ENCODE measurements at places on chromosomes 4 and X.

DNA sequence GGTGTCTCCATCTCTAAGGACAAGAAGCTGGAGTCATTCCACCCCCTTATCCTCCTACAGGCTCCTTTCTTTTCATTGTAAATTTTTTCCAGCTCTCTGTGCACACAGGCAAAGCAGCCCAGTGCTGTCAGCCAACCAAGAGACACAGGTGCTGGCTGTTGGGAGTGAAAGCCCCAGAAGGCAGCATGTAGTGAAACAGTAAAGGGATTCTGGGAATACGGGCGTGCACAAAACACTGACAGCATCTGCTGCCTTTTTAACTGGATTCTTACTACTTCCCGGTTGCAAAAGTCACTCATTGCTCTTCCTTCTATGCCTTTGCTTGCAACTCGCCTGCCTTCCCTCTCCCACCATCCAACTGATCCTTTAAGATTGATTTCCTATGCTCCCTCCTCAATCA lies 208.6 kb upstream of the PRPS2 start:
- no peak for DNase-seq

DNA sequence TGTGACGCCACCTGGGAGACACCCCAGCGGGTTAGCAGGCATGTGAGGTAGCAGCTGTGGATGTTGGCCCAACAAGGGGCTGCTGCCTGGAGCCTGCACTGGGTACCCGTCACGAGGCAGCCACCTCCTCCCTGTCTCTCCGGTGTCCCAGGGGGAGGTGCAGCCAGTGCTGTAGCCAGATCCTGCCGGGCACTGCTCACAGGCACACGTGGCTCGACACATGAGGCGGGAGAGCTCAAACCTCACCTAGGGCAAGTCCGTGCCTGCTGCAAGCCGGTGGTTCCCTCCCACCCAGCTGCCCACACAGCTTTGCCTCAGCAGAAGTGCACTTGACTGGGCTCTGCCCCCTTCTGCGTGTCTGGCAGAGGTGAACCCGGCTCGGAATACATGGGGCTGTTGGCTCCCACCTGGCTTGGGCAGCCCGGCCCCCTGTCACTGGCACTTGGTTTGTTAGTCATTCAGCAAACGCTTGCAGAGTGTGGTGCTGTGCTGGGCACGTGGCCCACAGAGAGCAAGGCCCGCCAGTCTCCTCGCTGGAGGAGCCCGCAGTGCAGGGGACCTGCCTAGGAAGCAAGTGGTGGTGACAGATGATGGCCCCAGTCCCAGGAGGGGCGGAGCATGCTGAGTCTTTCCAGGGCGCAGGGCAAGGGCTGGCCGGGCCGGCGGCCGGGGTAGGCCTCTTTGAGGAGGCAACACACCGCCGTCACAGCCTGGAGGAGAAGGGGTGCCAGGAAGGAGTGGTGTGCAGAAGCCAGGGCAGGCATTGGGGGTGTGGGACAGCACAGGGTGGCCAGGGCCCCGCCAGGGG lies 10.1 kb upstream of the SH3TC1 start:
- DNase-seq, result peak; percentile 37

GRCh38 chr4:2285613-2286381 lies 23.9 kb upstream of the MXD4 start:
- DNase-seq, result no peak

DNA sequence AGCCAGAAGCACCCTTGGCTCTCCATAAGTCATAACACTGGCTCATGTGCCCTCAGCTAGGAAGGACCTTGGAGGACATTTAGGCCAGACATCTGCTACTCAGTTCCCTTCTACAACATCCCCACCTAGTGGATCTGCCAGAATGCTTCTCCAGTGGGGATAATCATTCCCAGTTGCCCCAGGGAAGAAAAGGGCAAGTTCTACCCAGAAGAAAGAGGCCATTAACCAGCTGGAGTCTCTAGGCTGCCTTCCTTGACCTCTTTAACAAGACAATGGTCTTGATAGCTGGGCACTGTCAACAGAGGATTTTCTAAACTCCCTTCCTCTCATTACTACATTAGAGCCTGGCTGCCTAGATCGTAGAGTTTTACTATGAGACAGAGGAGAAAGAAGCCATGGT lies 42.0 kb downstream of the LGI2 start:
- DNase-seq, result peak; percentile 48

- peak; percentile 29 for DNase-seq
These were observed 29.8 kb upstream of the SLC7A3 start for GRCh38 chrX:70960730-70961129.

DNA sequence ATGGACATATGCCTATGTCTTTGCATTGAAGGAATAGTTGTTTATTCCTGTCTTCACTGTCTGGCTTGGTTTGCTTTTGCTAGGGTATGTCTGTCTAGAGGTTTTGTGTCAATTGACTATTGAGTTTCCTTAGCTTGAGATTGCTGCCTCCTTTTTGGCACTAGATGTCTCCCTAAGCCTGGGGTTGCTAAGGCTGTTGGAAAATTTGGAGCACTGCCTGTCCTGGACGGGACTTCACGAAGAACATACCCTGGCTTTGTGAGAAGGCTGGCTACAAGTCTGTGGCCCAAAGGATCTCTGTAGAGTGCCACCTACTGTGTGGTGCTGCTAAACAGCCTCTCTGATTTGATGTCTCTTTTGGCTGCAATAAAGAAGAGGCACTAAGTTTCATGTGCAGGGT lies 183.8 kb upstream of the NUDT10 start:
- DNase-seq, result no peak

- DNase-seq, result no peak
These were observed 45.7 kb downstream of the GPAT3 start for GRCh38 chr4:83581411-83582288.

DNA sequence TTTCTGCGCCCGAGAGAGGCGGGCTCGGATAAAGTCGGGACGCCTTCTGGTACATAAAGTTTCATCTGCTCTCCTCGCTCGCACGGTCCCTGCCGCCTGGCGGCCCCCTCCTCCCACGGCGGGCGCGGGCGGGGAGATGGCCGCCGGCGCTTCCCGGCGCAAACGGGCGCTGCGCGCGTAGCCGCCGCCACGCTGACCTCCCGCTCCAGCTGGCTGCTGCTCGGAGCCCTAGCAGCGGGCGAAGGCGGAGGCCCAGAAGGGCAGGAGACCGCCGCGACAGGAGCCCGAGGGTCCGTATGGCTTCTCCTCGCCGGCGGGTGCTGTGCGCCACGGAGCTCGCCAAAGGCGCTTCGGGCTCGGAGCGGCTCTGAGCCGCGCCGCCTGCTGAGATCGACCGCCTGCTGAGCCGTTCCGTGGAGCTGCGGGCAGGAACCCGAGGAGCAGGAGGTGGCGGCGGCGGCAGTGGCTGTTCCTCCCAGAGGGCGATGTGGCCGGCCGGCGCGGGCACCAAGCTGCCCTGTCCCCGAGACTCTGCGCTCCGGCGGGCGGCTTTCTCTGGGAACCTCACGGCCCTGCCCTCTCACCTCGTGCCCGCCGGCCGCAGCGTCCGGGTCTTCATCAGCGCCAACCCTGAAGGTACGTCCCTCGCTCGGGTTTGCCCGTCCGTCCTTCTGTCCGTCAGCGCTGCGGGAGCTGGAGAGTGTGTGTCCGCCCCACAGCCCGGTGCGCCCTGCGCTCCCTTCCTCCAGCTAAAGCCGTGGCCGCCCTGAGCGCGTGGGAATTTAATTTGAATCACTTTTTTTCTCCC lies at the start of gene NWD2:
NWD2 (plus strand) TSS at position 161 of the 808 bp plus-strand sequence; CDS start at position 486, 325 bp downstream.
- DNase-seq, result no peak

DNA sequence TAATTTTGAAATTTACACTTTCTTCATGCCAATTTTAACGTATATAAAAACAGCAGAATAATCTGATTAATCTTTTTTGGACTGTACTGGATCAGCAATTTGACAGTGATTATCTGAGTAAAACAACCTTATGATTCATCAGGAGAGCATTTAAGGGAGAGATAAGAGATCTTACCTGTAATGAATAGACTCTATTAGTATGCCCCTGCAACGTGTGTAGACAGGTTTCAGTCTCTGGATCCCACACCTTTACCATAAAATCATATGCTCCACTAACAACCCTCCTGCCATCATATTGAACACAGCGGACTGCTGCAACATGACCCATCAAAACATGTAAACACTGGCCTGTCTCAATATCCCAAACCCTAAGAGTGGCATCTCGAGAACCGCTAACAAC lies 210.1 kb downstream of the FBXW7 start:
- no peak for DNase-seq

- no peak for DNase-seq
These were observed 353.8 kb downstream of the NAP1L3 start for GRCh38 chrX:93319609-93320008.

DNA sequence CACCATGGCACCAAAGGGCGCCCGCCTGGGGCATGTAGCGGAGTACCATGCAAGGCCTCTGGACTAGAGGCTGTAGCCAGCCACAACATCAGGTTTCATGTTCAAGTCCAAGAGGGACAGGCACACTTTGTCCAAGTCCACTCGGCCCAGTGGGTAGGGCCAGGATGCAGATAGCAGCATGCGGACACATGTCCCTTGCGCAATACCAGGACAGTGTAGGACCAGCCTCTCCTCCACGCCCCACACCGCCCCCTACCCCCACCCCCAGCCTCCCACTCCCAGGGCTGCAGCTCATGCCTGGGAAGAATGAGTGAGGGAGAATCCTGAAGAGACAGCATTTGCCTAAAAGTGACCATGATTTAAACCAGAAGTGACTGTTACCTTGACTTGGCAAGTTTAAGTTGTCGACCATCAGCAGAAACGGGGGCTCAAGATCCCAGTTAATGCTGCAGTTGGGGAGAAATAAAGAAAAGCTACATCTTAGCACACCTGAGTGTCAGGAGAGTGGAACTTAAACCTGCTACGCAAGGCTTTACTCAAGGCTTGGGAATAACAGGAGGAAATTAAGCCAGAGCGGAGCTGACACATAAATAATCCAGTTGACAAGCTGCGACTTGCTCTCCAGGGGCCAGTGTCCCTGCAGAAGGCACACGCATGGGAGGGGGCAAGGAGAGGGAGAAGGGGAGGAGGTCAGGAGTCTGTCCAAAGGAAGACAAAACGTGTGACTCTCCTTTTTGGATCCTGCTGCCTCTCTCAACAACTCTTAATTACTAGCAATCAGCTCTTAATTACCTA lies 221.7 kb downstream of the BCOR start:
- DNase-seq, result no peak

- DNase-seq, result peak; percentile 86
These were observed 30.6 kb upstream of the NSUN7 start for GRCh38 chr4:40719008-40719623.

- no peak for DNase-seq
These were observed 194.0 kb downstream of the PDGFRA start for GRCh38 chr4:54423066-54423465.

GRCh38 chrX:45513042-45513441 lies 312.4 kb upstream of the DIPK2B start:
- no peak for DNase-seq

Measured in MM.1S (cell line).